ENCODE measurements at places on chromosomes 7 and 10.

GRCh38 chr10:49418328-49418727 is 22.4 kb upstream of the DRGX start:
- DNase-seq = peak; percentile 9

DNA sequence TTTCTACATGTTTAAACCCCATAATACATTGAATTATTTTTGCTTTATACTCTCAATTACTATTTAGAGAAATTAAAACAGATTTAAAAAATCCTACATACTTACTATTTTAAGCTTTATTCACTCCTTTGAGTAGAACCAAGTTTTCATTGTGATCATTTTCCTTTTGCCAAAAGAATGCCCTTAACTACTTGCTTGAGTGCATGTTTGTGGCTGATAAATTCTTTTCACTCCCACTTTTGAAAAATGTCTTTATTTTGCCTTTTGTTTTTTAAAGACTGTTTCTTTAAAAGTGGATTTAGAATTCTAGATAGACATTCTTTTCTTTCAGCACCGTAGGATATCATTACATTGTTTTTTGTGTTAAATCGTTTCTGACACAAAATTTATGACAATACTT is 22.3 kb upstream of the AGR3 start:
- no peak for DNase-seq

DNA sequence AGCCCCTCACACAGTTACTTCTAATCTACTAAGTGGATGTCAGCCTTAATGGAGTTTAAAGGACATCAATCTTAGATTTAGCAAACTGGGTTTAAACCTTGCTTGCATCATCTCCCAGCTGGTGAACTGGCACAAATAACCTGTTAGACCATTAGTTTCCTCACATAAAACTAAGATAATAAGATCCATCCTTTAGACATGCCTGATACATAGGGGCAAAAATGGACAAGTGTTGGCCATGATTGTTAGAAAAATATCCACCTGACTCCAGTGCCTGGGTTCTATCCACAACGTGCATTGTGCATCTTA is 439.1 kb downstream of the TNS3 start:
- DNase-seq = no peak

DNA sequence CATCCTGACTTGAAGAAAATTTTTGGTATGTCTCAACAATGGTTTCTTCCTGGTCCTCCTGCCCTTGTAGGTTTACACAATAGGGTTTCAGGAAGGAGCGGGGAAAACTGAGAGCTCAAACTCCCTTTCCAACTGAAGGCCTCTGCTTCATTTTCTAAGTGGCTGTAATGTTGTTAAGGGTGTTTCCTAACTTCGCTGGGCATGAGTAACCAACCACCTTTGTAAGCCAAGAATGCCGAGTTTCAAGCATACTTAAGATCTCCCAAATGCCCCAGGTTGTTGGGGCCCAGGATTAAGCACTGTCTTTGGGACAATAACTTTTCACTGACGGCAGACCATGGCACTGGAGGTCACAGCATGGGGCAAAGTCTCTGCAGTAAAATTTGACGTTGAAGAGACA is 33.6 kb upstream of the DRGX start:
- DNase-seq = no peak

- DNase-seq = peak; percentile 72
These were observed 55.8 kb upstream of the CDCA7L start for GRCh38 chr7:22001345-22002004.

DNA sequence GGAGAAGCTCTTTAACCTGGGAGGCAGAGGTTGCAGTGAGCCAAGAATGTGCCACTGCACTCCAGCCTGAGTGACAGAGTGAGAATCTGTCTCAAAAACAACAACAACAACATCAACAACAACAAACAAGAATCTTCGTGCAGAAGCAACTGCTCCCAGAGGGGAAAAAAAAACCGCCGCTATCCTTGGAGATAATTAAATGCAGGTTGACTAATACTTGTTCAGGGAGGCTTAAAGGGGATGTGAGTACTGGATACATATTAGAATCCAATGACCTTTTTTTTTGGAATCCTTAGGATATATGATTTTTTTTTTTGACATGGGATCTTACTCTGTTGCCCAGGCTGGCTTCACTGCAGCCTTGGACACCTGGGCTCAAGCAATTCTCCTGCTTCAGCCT is 89.6 kb upstream of the FAM171A1 start:
- no peak for DNase-seq

GRCh38 chr7:84735011-84735410 is 451.8 kb downstream of the SEMA3D start:
- DNase-seq = no peak

DNA sequence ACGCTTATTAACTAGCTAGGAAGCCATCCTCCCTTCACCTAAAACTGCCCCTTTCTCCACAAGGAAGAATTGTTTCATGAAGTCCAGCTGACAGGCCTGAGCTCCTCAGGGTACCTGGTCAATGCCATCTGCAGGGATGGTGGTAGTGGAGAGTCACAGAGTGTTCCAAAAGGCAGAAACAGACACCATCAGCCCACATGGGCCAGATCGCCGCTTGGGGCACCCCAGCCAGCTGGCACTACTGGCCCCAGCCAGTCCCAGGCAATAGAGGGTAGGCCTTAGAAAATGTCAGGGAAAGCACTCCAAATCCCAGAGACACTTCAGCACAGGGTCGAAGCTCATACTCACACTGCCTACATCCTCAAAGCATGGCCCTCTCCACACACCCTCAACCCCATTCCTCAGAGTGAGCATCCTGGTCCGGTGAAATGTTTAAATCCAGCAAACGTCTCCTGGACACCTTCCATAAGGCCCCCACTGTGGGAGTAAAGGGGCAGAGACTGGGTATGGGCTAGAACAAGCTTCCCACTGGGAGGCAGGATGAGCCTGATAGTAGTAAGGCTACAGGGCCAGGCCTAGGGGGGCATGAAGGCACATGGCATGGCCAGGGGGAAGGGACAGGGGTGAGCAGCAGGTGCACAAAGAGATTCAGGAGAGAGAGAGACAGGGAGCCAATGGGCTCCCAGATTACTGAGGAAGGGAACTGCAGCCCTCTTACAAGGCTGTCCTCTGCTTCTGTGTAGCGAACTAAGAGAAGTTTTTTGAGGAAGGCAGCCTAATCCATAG is 1.9 kb downstream of the LRRC20 start:
- DNase-seq = no peak

- DNase-seq = no peak
These were observed 5.6 kb downstream of the ZNHIT1 start for GRCh38 chr7:101223528-101223927.

Data from GM13977 (cell line).